RCC 7860 (cell line): ENCODE measurements at places on chromosomes 4 and X.

GRCh38 chr4:41024556-41025491, 189.5 kb downstream of the APBB2 start:
- DNase-seq: no peak

DNA sequence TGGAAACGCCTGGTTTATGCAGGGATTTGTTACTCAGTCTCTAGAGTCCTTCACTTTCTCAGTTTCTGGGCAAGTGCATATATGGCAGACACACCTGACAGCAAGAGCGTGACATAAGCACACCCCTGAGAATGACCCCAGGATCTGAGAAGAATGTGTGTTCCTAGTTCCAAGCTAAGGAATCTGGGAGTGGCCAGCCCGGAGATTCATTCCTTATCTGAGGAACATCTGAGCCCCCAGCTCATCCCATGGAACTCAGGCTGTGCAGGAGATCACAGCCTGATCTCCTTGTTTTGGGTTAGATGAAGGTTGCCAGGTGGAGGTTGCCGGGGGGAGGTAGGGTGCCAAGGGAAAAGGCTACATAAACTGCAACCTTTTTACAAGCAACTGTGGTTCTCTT, 23.8 kb upstream of the KIAA0232 start:
- no peak for DNase-seq

DNA sequence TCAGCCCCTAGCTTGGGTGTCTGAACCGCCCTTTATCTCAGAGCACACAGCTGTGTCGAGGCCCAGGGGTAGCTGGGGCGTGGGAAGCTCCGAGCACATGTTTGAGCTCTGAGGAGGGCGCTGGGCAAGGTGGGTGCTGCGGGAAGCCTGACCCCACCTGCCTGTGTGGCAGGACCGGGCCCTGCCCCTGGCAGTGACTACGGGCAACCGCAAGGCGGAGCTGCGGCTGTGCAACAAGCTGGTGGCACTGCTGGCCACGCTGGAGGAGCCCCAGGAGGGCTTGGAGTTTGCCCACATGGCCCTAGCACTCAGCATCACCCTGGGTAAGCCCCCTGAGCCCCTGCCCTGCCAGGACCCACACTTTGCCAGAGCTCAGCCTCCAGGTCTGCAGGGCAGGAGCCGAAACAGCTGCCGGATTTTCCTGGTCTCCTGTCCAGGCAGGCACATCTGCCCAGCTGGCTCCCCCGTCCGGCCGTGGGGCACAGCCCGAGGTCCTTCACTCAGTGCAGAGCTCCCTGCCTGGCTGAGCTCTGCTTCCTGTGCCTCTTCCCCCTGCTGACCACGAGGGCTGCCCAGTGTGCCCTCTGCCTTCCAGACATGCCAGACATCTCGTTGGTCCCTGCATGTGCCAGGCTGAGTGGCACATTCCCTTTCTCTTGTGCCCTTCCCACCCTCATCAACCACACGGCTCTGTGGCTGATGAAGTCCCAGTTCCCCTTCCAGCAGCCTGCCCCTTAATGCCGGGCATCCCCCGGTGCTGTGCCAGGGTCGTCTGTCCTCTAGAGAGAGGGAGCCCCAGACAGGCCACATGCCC, 33.2 kb upstream of the HTRA3 start:
- DNase-seq: no peak

- no peak for DNase-seq
Observed at GRCh38 chr4:78020677-78021076, 36.4 kb upstream of the FRAS1 start.

DNA sequence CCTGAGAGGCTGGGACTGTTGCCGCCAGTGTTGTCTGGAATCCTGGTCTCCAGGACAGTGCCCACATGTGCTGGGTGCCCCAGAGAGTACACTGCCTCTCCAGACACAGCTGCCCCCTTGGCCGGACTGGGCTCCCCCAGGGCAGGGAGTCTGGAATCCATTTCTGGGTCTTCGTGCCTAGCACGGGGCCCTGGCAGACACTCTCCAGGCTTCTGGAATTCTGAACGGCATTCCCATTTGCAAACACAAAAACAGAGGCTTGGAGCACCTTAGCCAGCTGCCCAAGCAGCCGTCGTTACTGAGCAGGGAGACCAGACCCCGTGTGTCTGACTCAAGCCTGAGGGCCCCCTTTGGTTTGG, 20.8 kb downstream of the HMX1 start:
- DNase-seq: no peak

- DNase-seq: no peak
Observed at GRCh38 chr4:183388777-183389176, 55.7 kb upstream of the CDKN2AIP start.

GRCh38 chrX:132968296-132968949, 10.0 kb upstream of the HS6ST2 start:
- DNase-seq: no peak
